ENCODE measurements at places on chromosomes 5 and 9. TPM values are rescaled to one million over a fixed set of nuclear protein-coding genes. Genes with fewer than 3 reads are reported as not detected.

DNA sequence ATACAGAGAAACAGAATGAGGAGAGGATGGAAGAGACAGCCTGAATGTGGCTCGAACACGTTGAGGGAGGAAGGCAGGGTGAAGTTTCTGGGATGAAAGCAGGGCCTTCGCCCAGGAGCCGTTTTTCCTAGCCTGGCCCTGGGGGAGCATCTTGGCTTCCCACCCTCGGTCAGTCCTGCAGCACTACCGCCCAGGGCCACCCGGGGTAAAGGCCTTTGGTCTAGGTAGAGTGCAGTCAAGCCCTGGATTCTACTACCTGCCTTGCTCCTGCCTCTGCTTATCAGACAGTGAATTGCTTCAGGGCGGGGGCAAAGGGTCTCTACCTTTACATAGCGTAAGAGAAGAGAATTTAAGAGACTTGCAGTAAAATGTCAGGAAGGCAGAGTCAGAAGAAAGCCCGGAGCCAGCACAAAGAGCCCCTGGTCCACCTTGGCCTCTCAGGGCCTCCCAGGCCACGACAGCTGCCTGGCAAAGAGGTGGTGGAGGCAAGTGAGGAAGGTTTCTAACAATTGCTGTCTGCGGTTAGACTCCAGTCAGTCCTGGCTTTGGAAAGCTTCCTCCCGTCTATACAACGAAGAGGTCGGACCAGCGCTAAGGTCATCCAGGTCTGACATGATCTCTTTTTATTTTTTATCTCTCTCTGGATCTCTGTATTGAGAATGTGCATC, 17.9 kb downstream of the COL15A1 start:
- no peaks in the 10 kb centered on the region for H3K27me3 ChIP-seq
- H3K27ac ChIP-seq, result peak overlapping the region; percentile 87
- H3K4me1 ChIP-seq, result peaks cover 97% of the 10 kb centered on the region
- H3K36me3 ChIP-seq, result no peaks in the 10 kb centered on the region
- H3K4me3 ChIP-seq, result no peak overlapping the region

DNA sequence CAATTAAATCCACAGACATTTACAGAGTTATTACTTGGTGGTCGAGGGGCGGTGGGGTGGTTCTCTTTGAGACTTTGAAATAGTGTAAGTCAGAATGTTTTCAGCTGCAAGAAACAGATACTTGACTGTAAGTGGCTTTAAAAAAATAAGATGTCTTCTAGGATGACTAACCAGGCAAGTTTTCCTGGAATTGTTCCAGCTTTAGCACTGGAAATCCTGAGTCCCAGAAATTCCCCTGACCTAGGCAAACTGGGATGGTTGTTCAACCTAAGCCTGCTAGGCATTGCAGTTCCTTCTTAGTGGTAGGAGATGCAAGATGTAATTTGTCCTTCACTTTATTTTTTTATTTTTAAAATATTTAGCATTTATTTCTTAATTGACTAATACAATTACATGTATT, 169.5 kb upstream of the POC5 start:
- DNase-seq, result no peak
- H3K4me3 ChIP-seq, result no peak overlapping the region
- no peaks in the 10 kb centered on the region for H3K4me1 ChIP-seq
- H3K36me3 ChIP-seq, result no peaks in the 10 kb centered on the region
- H3K27ac ChIP-seq, result no peak overlapping the region
- H3K27me3 ChIP-seq, result no peaks in the 10 kb centered on the region

DNA sequence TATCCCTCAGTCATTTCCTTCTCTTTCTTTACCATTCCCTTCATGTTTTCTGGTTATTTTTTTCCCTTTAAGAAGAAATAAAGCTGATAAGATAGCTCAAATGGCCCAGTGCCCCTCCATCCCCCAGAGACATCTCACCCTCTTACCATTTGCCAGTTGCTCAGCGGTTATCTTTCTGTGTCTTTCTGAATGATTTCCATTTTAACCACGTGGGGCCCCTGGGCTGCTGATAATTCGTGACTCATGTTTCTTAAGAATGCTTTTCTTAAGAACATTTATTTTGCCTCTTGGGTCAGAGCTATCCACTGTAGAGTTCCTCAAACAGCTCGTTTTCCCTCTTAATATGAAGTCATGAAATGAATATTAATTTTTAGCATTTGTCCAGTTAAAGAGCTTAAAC, 147.8 kb downstream of the MAST4 start:
- no peaks in the 10 kb centered on the region for H3K36me3 ChIP-seq
- DNase-seq, result no peak
- no peaks in the 10 kb centered on the region for H3K27me3 ChIP-seq
- no peak overlapping the region for H3K4me3 ChIP-seq
- H3K4me1 ChIP-seq, result peaks cover 6% of the 10 kb centered on the region

CMBL gene
- total RNA-seq, result 6.2 TPM

PCDHB11 gene
- total RNA-seq, result 3.2 TPM

Measured in esophagus muscularis mucosa (tissue), 4 donors.